ENCODE measurements at places on chromosomes 11 and 22.

DNA sequence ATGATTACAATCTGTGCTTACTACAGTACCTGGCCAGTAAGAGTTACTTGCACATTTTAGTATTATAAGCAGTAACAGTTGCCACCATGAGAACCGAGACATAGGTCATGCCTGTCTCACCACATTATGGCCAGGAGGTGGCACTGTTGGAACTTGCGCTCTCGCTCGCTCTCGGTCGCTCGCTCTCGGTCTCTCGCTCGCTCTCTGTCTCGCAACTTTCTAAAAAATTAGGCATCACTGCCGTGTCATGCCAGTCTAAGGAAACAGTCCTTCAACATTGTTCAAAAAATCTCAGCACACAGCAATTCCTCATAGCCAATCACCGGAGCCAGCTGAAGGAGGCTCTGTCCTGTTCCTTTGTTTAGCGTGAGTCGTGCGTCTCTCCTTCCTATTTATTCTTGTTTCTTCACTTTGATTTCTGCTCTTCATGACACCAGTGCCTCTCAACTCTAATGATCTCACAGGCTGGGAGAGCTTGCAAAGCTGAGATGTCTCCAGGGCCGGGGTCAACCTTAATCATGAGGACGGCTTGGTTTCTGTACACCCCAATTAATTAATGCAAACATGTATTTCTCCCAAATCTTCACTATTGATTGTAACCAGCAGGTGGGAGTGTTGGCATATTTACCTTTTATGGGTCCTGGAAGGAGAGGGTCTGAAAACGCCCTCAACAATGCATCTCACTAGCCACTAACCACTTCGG is 6.3 kb upstream of the ADAMTS8 start:
- DNase-seq = peak; percentile 68

DNA sequence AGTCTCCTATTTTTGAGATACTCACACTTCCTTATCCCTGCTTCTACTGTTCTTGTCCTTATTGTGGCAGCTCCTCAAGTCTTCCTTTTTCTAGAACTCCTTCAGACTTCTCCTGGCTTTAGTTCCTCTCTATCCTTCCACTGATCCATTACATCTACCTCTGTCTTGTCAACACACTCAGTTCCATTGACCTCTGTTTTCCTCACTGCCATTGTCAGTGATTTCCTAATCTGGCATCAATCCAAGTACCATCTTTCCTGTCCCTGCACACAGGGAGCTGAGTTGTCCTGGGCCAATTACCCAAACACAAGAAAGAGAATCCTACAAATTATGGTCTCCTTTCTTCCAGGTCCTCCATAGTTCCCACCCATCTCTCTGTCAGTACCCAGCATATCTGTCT is 27.9 kb upstream of the RIC3 start:
- DNase-seq = no peak

- DNase-seq = no peak
Observed at GRCh38 chr11:119680541-119681360, 48.2 kb downstream of the NECTIN1 start.

DNA sequence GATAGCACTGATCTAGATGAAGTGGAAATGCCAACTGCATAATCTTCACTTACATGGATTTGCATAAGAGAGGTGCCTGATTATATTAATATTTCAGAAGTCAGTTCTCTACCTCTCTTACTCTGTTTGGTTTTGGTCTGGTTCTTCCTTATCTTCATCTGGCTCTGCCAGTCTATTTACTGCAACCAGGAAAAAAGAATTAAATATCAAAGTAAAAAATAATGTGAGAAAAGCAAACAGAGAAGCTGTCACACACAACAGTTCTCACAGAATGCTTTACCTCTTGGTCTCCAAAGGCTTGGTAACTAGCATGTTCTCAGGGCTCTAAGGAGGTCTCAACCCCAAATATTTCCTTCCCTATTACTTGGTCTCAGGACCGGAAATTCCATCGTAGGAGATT is 6.7 kb downstream of the VSIG10L2 start:
- no peak for DNase-seq

GRCh38 chr11:60996381-60997138 is 25.1 kb downstream of the CD6 start:
- no peak for DNase-seq

- DNase-seq = no peak
Observed at GRCh38 chr11:45902452-45903380, 4.4 kb downstream of the FREY1 start.

DNA sequence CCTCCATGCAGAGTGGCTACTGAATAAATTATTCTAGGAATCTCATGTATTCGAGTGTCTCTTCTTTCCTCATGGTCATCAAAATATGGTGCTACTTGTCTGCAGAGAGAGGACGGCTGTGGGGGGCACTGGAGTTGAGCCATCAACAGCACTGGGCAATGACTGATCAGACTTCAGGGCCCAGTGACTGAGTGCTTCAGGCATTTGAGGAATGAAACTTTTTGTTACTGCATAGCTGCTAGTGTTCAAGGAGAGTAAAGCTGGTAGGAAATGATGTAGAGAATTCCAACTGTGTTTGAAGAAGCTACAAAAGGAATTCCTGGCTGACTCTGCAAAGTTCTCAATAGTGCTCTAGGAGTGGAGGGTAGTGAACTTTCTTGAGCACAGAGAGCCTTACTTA is 277.7 kb downstream of the CADM1 start:
- DNase-seq = no peak

DNA sequence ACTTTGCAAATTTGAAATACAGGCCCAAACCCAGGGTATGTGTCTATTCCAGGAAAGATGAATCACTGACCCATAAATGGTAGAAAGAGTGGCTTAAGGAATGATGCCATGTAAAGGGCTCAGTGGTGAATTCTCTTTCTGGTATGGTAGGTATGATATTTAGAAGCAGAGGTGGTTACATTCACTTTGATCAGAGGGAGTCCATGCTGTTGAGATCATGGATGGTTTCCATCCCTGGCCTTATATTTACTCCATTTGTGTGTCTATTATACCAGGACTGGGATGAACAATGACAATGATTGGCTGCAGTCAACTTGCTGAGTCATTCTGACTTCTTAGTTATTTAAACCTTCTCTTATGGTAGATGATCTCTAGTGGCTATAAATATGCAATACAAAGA is 419.8 kb upstream of the LRRC4C start:
- no peak for DNase-seq

DNA sequence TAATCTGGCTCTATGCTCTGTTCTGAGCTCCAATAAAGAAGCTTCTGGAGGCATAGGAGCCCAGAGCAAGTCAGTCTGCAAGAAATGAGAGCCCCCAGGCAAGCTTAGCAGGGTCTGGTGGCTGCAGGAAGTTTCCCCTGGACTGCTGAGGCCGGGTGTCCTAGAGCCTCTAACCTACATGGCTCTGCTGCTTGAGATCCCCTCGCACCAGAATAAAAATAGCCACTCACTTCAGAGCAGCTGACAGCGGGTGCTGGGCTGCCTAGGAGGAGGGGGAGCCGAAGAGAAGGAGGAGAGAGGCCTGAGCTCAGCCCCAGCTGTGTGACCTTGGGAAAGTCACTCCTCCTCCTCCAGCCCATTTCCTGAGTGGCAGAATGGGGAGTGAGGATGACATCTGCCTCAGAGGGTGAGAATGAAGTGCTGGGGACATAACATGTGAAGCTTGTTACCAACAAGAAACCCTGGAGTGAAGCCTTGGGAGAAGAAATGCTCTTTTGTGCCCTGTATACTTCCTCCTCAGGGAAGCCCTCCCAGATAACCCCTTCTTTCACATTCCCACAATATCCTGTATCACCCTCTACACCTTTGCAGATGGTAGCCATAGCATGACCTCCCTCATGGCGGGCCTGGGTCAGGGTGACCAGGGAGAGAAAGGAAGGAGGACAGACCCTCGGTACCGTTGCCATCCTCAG is 3.6 kb upstream of the INPP5J start:
- no peak for DNase-seq

DNA sequence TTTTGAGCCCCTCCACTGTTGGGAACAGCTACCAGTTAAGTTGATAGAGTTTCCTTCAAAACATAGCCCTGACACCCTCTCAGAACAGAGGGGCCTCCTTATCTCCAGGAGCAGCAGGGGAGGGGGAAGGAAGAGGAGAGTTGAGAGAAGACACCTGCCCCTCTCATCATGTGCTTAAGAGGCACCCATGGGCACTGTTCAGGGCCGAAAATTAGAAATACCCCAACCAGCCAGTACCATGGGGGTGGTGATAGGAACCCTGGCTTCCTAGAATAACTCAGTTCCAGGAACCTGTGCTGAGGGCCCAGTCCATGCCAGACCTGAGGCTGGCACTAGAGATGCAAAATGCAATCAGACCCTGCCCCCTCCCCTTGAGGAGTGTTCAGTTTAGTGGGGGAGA is 9.3 kb upstream of the GDPD5 start:
- DNase-seq = no peak

- DNase-seq = no peak
Observed at GRCh38 chr22:24303007-24303406, 32.4 kb downstream of the SPECC1L start.

DNA sequence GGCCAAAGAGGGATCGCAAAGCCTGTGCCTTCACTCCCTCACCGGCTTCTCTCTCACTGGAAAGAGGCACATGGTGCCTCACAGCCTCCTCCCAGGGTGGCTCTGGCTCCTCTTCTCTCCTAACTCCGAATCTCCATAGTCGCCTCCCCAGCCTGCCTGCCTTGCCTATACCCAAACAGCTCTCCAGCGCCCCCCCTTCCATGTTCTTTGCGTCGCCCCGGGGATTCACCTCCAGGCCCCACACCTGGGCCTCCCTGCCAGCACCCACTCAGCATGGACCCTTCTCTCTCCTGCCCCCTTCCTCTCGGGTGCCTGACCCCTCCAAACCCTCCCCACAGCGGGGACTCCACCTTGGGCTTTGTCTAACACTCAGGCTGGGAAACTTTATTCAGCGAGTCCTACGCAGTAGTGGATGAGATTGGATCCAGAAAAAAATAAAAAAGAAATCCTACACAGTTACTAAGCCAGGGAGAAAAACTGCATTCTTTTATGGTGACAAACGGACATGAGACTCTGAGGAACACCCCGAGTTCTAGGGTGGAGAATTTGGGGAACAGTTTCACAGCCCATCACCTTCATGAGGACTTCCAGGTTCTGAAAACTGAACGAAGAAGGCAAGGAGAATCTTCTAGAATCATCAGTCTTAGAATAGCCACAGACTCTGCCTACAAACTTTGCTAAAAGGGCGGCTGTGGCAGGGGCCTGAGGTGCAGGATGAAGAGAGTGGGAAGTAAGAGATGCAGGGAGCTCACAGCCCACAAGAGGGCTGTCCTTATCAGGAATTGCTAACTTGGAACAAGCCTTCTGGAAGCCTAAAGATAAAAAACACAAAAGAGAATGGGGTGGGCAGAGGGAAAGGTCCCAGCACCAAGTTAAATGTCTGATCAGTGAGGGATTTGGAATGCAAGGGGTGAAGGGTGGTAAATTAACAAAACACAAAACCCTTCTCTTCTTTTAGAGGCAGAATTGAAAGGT is 5.3 kb downstream of the PPM1F start:
- no peak for DNase-seq

GRCh38 chr22:36831717-36832116 is 14.9 kb upstream of the PVALB start:
- DNase-seq = no peak

DNA sequence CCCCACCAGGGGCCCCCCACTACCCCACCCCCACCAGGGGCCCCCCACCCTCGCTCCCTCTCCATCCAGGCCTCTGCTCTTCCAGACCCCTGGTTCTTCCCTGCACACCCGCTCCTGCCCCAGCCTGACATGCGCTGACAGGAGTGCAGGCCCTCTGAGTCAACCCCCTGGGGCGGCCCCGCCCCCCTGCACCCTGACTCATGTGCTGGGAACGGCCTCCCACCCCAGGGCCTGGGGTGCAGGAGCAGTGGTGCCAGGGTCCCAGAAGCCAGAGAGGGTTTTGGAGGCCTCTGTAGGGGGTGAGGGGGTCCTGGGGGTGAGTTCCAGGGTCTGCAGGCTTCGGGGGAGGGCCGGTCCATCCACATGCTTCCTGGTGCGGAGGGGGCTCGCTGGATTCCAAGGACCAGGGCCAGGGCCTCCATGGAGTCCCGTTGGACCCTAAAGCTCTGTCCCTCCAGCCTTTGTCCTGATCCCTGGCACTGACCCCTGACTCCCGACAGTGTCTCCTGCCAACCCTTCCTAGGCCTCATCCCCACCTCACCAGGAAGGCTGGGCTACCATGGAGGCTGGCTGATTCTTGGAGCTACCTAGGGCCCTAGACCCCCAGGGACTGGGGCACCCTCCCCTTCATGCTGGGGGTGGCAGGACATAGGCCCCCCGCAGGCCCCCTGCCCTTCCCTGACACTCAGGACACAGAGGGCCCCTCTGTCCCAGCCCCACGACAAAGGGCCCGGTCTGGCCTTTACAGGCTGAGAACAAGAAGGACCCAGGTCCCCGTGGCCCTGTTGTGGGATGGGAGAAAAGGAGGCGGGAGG is 583 bp upstream of the PKP3 start:
- no peak for DNase-seq

- DNase-seq = no peak
Observed at GRCh38 chr22:23500508-23501260, 79.4 kb downstream of the IGLL1 start.
